ENCODE measurements at places on chromosomes 6 and 20. TPM values are rescaled to one million over a fixed set of nuclear protein-coding genes. Genes with fewer than 3 reads are reported as not detected.

The TBC1D32 gene
- total RNA-seq = 4.6 TPM

The SRMS gene
- total RNA-seq = not detected

The ZNF165 gene
- total RNA-seq = 4.0 TPM

The C4A gene
- total RNA-seq = 4.5 TPM

The KHDC1L gene
- not detected for total RNA-seq

The EFCAB8 gene
- 0.24 TPM for total RNA-seq

The FOXA2 gene
- total RNA-seq = not detected

The GPX5 gene
- not detected for total RNA-seq

The MYLK4 gene
- 0.05 TPM for total RNA-seq

The HDGFL1 gene
- total RNA-seq = not detected

The DNAAF9 gene
- 2.2 TPM for total RNA-seq

The KIF6 gene
- not detected for total RNA-seq

The OVOL2 gene
- not detected for total RNA-seq

The RNF144B gene
- total RNA-seq = 2.9 TPM

The CGA gene
- not detected for total RNA-seq

The AKAP7 gene
- total RNA-seq = 4.0 TPM

The ITPR3 gene
- 45.6 TPM for total RNA-seq

The APOBEC2 gene
- total RNA-seq = not detected

The TBXT gene
- not detected for total RNA-seq

The C6orf132 gene
- total RNA-seq = 0.22 TPM

The HLA-DRB5 gene
- 0.48 TPM for total RNA-seq

The GSTA3 gene
- total RNA-seq = not detected

The RAET1E gene
- not detected for total RNA-seq

The OLIG3 gene
- not detected for total RNA-seq

The GPR6 gene
- not detected for total RNA-seq

The ACSS2 gene
- 45.6 TPM for total RNA-seq

The OPN5 gene
- not detected for total RNA-seq
